CD4-positive, alpha-beta T cell treated with Interleukin-4 for 1 hour (primary cell): ENCODE measurements at places on chromosomes 12 and 14.

GRCh38 chr12:47797441-47797840, 22.3 kb downstream of the HDAC7 start:
- peak; percentile 52 for DNase-seq

GRCh38 chr12:68440068-68440581, 108.0 kb upstream of the MDM1 start:
- DNase-seq: no peak

GRCh38 chr12:67573566-67573965, 75.0 kb upstream of the DYRK2 start:
- DNase-seq: no peak

DNA sequence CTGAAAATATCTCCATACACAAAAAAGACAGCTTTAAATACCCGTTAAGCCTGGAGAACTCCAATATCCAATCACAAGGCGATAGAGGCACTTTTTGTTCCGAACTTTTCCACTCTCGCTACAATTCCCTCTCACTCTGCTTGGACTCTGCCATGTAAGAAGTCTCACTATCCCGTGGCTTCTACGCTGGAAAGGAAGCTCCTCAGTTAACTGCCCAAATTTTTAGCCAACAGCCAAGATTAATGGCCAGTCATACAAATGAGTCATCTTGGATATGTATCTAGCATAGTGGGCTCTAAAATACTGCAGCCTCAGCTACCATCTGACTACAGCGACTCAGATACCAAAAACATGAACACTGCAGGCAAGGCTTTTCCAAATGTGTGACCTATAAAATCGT, 45.5 kb upstream of the RERGL start:
- no peak for DNase-seq
